Stimulated activated CD4-positive, alpha-beta T cell treated with anti-CD3 and anti-CD28 coated beads, Interleukin-15, amount 100 ng/mL, for 1 hour (primary cell): ENCODE measurements at places on chromosomes 12 and 14.

GRCh38 chr14:35229084-35229791 lies 62.9 kb upstream of the PSMA6 start:
- no peak for DNase-seq

DNA sequence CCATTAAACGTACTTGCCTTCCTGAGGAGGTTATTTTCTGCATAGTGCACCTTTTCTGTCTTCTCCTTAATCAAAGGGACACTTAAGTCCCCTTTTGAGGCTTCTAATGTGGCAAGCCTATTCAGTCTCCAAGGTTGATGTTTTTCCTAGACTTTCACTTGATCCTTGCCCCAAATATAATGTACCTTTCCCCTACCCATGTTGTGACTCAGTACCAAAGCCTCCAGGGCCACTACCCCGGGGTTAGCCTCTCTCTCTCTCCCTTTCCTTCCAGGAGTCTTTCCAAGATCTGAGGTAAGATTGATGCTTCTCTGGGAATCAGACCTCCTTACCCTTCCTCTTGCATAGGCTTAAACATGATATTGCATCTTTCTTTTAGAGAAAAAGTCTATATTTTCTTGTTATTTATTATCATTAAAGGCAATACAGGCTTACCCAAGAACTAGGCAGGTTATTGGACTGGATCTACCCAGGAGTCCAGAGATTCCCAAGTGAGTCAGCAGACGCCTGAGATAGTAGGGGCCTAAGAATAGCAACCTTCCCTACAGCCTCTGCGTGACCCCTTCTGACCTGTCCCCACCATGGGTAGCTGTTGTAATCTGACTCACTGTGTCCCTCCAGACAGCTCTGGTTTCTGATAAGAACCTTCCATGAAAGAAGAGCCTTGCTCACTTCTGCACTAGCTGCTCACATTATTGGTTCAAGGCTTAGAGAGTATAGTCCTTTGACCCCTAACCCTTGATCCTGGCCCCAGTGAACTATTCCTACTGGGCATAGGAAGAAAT lies 172.9 kb downstream of the ZFP36L1 start:
- no peak for DNase-seq

DNA sequence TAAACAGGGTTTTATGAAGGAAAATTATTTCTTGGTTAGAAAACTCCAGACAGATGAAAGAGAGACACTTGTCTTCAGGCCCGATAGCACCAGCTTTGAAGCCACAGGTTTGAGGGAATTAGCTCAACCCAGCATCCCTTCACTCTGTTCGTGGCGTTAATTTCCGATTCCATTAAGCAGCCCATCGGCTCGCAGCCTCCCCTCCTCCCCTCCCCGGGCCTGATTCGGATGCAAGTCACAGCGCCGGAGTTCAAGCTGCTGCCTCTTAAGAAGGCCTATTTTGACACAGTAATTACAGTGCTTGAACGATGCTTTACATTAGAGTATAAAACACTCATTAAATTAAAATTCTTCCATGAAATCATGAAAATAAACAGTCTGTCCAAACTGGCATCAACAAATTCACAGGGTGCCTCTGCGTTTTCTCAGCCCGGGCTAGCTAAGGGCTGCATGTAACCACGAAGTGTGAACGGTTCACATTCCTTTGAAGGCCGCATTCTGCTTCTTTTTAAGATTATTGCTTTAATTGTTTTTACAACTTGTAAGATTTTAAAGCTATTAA lies 145.8 kb downstream of the DICER1 start:
- DNase-seq: no peak

- no peak for DNase-seq
Observed at GRCh38 chr12:4289231-4289878, 15.8 kb downstream of the CCND2 start.

DNA sequence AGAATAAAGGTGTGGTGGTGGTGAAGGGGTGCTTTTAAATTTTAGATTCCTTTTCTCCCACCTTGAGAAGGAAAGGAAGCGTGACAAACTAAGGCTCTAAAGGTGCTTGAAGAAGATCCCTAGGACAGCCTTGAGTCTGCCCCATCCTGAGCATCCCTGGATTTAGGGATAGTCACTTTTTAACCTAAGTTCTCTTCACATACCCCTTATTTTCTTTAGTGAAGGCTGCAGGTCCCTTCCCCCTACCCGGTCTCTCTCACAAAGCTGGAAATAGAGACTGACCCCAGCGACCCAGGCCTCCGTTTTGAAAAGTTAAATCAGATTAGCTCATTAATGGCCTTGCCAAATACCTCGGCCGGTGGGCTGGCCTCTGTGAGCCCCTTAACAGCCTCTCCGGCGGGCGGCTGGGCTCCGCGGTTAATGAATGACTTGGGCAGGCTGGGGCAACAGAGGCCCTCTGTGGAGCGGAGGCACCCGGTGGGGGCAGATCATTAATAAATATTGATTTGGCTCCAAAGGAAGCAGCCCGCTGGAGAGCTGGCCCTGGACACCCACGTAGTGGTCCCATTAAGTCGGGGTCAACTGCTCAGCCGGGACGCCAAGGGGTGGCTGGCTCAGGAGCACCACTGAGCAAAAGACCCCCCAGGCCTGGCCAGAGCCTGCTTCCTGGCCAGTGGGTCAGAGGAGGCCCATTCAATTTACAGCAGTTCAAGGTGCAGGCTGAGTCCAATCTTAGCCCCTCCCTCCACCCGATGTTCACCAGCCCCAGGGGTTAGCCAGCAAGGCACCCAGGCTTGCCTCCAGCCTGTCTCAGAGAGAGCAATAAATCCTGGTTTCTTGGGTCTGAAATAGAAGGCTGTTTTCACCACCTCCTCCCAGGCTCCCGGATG lies 31.8 kb downstream of the PAH start:
- DNase-seq: no peak

GRCh38 chr14:55221186-55221585 lies 29.8 kb upstream of the DLGAP5 start:
- no peak for DNase-seq

DNA sequence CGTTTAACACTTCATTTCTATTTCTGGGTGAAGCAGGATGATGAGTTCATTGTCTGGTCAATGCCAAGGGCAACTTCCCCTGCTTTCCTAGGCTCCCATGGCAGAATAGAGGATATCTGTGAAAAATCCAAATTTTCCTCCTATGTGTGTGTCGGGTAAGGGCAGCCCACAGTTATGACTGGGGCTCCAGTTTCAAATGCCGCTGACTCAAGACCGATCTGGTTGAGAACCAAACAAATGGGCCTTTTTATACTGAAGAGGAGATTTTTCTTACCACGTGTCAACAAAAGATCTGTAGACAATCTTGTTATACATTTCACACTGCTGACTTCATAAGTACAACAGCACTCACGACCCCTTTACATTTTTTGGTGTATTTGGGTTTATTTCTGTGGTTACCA lies 120.8 kb downstream of the CHST11 start:
- DNase-seq: no peak

- no peak for DNase-seq
Observed at GRCh38 chr14:54730156-54730961, 163.4 kb downstream of the SAMD4A start.

GRCh38 chr12:6459004-6459337 lies 7.1 kb downstream of the TAPBPL start:
- DNase-seq: no peak

DNA sequence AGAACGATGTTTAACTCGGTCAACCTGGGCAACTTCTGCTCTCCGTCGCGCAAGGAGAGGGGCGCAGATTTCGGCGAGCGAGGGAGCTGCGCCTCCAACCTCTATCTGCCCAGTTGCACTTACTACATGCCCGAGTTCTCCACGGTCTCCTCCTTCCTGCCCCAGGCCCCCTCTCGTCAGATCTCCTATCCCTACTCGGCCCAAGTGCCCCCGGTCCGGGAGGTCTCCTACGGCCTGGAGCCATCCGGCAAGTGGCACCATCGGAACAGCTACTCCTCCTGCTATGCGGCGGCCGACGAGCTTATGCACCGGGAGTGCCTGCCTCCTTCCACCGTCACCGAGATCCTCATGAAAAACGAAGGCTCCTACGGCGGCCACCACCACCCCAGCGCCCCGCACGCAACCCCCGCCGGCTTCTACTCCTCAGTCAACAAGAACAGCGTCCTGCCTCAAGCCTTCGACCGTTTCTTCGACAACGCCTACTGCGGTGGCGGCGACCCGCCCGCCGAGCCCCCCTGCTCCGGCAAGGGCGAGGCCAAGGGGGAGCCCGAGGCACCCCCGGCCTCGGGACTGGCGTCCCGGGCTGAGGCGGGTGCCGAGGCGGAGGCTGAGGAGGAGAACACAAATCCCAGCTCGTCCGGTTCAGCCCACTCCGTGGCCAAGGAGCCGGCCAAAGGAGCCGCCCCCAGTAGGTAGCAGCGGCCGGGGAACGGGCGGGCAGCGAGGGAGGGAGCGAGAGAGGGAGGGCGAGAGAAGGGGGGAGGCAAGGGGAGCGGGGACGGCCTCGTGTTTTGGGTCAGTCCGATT lies 513 bp downstream of the HOXC11 start:
- no peak for DNase-seq

DNA sequence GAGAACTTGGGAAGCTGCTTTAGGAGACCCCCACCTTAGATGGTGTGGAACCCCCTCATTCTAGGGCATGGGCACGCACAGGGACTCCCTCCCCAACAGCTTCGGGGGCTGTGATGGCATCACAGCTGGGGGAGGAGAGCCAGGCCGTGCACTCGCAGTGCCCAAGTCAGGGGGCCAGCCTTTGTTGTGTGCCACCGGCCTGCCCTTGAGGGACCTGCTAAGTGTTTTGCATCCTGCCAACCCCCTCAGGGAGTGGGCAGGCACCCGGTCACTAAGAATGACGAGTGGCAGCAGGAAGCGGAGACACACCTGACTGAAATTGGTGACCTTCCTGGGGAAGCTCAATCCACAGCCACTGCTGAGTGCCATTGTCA lies 334.9 kb upstream of the SFSWAP start:
- no peak for DNase-seq

DNA sequence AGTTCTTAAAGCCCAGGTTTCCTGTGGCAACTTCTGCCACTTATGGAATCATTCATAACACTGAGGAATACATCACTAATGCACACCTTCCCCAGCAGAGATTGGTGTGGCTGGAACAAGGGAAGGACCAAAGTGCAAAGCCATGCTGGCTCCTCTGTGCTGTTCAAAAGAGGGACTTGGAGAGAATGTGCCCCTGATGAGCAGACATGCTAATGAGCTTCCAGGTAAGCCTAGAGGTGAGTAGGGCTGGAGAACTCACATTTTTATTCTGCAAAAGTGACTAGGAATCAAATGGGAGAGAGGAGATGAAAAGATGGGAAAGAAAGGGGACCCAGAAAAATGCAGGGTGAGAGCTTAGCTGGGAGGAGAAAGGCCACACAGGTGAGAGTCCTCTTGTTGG lies 289.7 kb downstream of the TTC8 start:
- DNase-seq: no peak

- DNase-seq: no peak
Observed at GRCh38 chr12:19922717-19923116, 445.6 kb upstream of the PDE3A start.

- no peak for DNase-seq
Observed at GRCh38 chr12:22399464-22400180, 65.1 kb upstream of the ST8SIA1 start.

- no peak for DNase-seq
Observed at GRCh38 chr12:113060336-113060960, 3.9 kb downstream of the DTX1 start.

DNA sequence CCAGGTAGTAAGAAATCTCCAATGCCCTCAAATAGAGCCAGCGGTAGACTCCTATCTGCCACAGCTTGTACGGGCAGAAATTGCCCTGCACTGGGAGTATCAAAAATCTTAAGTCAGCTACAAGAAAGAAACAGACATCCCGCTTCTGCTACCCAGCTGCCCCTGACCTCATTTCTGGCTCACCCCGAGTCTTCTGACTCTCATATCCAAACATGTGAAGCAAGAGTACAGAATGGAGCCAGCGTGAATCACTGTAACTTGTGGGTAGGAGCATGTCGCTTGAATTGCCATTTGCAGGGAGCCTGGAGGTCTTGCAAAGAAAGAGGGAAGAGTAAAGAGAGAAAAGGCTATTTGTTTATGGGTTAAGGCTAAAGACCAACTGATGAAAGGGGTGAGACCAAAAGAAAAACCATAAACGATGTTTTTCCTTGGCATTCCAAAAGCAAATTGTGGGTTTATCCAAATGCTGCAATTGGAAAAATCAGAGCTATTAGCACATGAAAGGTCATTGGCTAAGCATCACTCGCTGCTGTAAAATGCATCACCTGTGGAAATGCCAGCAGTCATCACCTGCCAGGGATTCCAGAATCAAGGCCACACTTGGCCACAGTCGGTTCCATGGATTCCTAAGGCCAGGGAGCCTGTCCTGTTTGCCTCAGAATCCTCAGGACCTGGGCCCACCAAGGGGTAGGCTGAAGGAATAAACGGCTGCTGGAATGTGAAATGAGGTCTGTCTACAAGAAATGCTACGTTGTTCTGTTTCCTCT lies 86.6 kb downstream of the FOXN3 start:
- no peak for DNase-seq

DNA sequence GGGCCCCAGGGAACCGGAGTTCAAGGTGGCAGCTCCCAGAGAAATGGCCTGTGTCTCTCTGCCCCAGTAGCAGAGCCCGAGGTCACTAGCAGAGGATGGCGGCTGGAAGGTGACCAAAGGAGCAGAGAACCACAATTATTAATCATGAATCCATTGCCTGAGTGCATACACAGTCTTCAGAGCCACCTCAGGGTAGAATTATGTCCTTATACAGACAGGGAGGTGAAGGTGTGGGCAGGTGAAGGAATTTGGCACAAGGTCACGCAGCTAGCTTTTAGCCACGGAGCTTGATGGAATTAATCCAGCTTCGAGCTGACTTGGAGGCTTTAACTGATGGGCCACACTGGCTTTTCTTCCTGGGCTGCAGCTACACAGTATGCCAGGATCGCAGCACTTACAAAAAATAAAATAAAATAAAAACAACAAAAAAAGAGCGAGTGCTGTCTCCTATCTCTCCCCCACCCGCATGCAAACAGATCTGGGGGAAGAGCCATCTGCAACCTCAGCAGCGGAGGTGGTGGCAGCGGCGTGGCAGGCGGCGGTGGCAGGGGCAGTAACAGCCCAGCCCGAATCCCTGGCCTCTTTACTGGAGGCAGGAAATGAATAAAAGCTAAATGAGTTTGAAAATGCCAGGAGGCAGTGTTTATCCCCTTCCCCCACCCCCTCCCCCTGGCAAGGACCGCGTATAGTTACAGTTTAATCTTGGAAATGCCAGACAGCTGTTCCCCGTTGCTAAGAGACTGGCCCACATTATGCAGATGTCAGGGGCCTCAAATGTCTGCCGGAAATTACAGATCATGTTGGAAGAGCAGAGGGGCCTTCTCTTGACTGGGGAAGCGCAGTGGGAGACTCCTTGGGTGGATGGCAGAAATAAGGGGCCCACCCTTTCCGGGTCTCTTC lies 93.5 kb downstream of the LRRC74A start:
- no peak for DNase-seq
